ENCODE measurements at places on chromosomes 2 and 18. TPM values are rescaled to one million over a fixed set of nuclear protein-coding genes. Genes with fewer than 3 reads are reported as not detected.

GRCh38 chr18:4181882-4182568 lies 273.1 kb downstream of the DLGAP1 start:
- no peak for ATAC-seq

GRCh38 chr2:29290293-29291047 lies 175.3 kb downstream of the CLIP4 start:
- ATAC-seq, result no peak

- no peak for ATAC-seq
These were observed 54.4 kb upstream of the TMEM247 start for GRCh38 chr2:46424937-46425336.

The HOXD8 gene
- total RNA-seq, result 0.88 TPM

The CHCHD5 gene
- 41.5 TPM for total RNA-seq

Measured in esophagus mucosa (tissue), 1 donor.